Stimulated activated CD8-positive, alpha-beta memory T cell treated with anti-CD3 and anti-CD28 coated beads, Interleukin-15, amount 100 ng/mL, for 4 hours (primary cell): ENCODE measurements at places on chromosomes 1 and 21.

DNA sequence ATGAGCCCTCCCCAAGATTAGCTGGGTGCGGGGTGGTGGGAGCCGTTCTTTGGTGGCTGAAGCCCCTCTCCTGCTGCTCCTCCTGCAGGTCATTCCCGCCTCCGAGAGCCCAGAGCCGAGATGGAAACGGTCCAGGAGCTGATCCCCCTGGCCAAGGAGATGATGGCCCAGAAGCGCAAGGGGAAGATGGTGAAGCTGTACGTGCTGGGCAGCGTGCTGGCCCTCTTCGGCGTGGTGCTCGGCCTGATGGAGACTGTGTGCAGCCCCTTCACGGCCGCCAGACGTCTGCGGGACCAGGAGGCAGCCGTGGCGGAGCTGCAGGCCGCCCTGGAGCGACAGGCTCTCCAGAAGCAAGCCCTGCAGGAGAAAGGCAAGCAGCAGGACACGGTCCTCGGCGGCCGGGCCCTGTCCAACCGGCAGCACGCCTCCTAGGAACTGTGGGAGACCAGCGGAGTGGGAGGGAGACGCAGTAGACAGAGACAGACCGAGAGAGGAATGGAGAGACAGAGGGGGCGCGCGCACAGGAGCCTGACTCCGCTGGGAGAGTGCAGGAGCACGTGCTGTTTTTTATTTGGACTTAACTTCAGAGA is 448 bp downstream of the G0S2 start:
- DNase-seq = no peak

DNA sequence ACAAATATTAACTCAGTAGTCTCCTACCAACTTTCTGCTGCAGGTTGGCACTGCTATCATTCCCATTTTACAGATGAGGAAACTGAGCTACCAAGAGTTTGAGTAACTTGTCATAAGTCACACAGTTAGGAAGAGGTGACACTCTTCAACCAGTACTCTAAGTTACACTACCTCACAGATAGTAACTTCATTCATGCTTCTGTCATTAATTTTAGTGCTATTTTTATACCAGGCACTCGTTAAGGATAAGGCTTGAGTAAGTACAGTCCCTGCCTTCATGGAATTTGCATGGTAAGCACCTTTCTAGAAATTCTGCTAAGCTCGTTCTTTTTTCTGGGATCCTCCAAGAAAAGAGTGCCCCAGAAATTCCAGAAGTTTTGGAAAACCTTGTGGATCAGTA is 78.7 kb downstream of the ZP4 start:
- DNase-seq = no peak

- no peak for DNase-seq
These were observed 775 bp upstream of the TMEM63A start for GRCh38 chr1:225882694-225883615.

GRCh38 chr1:17097787-17098186 is 21.5 kb downstream of the PADI2 start:
- no peak for DNase-seq

DNA sequence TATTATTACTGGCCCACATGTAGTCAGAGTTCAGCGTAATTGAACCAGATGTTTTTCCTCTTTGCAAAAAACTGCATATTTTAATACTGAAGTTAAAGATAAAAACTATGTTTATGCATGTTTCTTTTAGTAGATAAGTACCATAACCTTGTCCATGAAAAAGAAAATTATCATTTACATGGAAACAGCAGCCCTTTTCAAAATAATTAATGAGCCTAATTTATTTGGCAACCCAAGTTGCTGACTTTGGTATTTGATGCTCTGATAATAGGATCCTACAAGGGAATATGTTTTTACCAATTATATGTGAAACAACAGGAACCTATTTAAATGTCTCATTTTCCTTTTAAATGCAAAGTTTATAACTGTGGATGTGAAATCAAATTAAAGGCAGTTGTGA is 281.3 kb upstream of the C1orf105 start:
- DNase-seq = no peak

DNA sequence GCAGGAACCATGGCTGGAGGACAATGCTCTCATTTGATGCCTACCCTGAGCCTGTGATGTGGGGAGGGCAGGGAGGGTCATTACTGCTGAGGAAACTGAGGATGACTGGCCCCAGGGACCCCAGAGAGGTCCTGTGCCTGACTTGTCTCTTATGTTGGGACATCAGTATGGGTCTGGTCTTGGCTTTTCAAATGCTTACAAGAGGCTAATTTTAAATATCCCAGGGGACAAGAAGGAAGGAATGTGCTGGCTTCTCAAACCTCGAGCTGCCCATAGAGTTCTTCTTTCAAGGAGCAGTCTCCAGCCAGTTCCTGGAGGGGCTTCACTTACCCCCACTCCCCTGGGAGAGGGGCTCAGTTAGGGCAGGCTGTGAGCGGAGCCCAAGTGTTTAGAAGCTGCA is 168.2 kb downstream of the TRABD2B start:
- no peak for DNase-seq

DNA sequence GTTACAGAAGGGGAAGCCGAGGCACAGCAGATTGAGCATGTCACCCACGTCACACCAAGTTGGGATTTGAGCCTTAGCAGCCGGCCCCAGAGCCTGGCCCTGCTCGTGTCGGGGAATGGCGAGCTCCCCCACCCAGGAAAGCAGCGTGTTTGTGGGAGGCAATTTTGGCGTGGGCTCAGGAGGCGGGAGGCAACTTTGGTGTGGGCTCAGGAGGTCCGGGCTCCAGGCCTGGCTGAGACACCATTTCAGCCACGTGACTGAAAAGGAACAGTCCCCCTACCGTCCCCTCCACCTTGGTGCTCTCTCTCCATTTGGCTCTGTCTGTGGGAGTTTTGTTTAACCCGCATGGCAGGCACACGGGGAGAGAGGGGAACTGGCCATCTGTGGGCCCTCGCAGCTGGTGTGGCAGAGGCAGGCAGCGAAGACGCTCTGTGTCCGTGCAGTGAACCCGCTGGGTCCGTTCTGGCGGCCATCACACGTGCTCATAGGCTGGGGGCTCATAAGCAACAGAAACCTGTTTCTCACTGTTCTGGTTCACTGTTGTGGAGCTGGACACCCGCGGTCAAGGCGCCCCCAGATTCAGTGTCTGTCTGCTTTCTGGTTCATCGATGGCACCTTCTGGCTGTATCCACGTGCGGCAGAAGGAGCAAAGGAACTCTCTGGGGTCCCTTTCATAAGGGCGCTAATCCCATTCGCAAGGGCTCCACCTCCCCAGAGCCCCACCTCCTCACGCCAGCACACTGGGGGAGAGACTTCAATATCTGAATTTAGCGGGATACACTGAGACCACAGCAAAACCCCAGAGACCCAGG is 110.2 kb downstream of the CRYAA start:
- DNase-seq = no peak

- no peak for DNase-seq
These were observed 31.4 kb upstream of the DMBX1 start for GRCh38 chr1:46458190-46458589.

DNA sequence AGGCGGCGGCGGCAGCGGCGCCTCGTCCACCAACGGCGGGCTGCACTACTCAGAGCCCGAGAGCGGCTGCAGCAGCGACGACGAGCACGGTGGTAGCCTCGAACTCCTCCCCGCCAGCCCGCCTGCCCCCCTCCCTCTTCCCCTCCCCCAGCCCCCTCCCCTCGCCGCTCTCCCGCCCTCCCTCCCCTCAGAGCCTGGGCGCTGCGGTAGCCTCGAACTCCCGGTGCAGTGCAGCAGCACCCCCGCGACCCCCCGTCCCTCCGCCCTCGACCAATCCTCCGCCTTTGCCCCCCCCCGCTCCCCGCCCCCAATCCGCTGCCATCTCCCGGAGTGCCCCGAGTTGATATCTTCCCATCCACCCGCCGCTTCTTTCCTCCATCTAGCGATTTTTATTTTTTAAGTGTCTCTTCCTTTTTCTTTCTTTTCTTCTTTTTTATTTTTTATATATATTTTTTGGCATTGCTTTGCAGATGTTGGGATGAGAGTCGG is 516 bp downstream of the RCOR3 start:
- peak; percentile 26 for DNase-seq

DNA sequence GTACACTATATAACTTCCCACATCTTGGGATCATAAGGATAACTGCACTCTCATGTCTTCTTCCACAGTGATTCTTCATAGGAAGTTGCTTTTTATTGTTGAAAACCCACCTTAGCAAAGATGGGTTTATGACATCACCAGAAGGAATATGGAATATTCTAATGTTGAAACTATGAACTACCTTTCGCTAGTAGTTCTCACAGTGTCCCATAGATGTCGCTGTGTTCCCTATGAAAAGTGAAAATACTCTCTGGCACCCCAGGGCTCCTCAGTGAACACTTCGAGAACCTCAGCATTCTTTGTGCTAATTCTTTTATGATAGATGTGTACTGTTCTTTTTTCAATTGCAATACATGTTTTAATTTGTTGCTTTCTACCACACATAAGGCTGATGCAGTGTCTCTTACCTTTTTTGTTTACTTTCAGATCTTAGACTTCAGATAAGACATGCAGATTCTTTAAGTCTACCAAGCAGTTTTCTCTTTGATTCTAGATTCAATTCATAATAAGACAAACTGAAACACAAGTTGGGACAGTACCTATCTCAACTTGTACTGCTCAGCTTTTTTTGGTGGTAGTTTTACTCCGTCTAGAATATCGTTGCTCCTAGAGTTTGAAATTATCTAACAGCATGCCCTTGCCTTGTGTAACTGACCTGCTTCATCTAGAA is 90.8 kb downstream of the GTF2B start:
- DNase-seq = no peak
